ENCODE measurements at places on chromosomes 7 and 10.

- no peak for DNase-seq
These were observed 23.7 kb downstream of the GBF1 start for GRCh38 chr10:102269017-102269416.

- DNase-seq = no peak
These were observed 470.1 kb upstream of the ADARB2 start for GRCh38 chr10:2207246-2207922.

GRCh38 chr7:134669845-134670373, 23.3 kb downstream of the BPGM start:
- no peak for DNase-seq

GRCh38 chr7:11667810-11668185, 164.2 kb downstream of the THSD7A start:
- no peak for DNase-seq

GRCh38 chr10:97791824-97792721, 20.3 kb upstream of the SFRP5 start:
- peak; percentile 9 for DNase-seq

- no peak for DNase-seq
These were observed 389.9 kb upstream of the SEMA3C start for GRCh38 chr7:81308643-81309322.

GRCh38 chr7:1539882-1540775, 9.6 kb downstream of the MAFK start:
- no peak for DNase-seq

- no peak for DNase-seq
These were observed 463.2 kb downstream of the GALNT17 start for GRCh38 chr7:71595176-71595575.

- DNase-seq = no peak
These were observed 237.2 kb downstream of the MAGI2 start for GRCh38 chr7:79216236-79216635.

DNA sequence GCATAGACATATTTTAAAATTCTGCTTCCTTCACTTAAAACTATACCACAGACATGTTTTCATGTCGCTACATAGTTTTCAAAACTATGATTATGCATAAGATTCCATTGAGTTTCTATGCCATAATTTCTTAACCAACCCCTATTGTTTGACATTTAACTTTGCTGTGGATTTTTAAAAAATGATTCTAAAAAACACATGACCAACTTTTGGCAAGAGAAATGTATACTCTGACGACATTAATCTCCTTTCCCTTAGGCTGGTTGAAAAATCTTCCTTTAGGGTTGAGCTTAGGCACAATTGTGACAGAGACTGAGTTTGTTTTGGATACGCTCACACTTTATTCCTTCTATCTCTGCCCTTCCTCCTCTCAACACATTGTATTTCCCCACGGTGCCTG, 14.9 kb downstream of the CREB5 start:
- no peak for DNase-seq

DNA sequence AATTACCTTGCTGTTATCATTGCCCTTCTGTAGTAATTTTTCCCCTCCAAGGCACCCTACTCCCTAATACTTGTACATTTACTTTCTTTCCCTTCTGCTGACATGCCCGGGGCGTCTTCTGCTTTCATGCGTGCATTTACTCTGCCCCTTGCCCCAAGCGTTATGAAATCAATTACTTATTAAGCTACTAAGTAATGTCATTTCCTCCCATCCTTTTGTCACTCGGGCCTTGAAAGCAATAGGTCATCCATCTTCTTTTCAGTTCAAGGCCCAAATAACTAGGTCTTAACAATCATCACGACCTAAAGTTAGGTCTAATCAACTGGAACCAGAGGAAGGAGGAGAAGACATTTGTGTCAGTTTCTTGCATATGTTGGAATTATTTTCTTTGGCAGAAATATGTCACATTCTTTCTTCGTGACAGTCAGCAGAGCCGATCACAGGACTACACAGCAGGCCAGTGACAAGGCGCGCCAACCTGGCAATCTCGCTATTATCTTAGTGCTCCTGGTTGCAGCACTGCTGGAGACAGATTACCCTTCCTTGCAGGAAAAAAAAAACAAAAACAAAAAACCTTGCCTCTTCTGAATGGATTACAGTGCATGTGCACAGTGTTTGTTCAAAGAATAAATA, 179.2 kb downstream of the RELN start:
- DNase-seq = no peak

DNA sequence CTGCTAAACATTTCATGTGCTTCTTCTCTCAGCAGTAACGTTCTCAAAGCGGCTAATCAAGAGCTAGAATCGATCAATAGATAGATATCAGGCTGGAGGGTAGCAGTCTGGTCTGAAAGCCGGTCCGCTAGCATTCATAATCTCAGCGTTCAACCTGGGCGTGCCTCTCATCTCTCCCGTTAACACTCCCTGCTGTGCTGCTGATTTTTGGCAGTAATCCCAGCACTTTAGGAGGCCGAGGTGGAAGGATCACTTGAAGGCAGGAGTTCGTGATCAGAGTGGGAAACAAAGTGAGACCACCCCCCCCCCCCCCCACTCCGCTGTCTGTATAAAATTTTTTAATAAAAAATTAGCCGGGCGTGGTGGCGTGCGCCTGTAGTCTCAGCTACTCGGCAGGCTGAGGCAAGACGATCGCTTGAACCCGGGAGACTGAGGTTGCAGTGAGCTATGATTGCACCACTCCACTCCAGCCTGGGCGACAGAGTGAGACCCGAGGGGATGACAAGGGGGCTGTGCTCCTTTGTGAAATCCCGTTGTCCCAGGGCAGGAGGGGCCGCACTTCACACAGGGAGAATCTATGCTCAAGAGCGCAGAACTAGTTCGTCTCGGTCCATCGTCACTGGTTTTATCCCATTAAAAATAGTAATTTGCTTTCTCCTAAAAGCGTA, 624 bp upstream of the CEP55 start:
- DNase-seq = no peak

- DNase-seq = no peak
These were observed 5.9 kb downstream of the CPA2 start for GRCh38 chr7:130272381-130273080.

GRCh38 chr10:71526653-71527052, 129.9 kb downstream of the CDH23 start:
- DNase-seq = no peak

- no peak for DNase-seq
These were observed 43.7 kb downstream of the CPXM2 start for GRCh38 chr10:123847686-123848432.

GRCh38 chr7:116618338-116619128, 53.5 kb upstream of the MET start:
- DNase-seq = no peak

DNA sequence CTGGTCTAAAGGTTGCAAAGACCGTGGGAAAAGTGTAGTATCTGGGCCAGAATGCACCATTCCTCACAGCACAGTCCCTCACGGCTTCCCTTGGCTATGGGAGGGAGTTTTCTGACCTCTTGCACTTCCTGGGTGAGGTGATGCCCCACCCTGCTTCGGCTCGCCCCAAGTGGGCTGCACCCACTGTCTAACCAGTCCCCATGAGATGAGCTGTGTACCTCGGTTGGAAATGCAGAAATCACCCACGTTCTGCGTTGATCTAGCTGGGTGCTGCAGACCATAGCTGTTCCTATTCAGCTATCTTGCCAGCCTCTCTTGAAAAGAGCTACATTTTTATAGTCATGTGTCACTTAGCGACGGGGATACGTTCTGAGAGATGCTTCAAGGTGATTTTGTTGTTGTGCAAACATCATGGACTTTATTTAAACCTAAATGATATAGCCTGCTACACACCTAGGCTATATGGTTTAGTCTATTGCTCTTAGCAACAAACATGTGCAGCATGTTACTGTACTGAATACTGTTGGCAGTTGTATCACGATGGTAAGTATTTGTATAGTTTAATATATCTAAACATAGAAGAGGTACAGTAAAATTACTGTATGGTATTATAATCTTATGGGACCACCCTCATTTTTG, 120.0 kb downstream of the PPP1R9A start:
- DNase-seq = no peak

GRCh38 chr7:64874114-64874513, 29.0 kb upstream of the ZNF273 start:
- no peak for DNase-seq

GRCh38 chr10:131689016-131689415, 211.8 kb upstream of the PPP2R2D start:
- no peak for DNase-seq

DNA sequence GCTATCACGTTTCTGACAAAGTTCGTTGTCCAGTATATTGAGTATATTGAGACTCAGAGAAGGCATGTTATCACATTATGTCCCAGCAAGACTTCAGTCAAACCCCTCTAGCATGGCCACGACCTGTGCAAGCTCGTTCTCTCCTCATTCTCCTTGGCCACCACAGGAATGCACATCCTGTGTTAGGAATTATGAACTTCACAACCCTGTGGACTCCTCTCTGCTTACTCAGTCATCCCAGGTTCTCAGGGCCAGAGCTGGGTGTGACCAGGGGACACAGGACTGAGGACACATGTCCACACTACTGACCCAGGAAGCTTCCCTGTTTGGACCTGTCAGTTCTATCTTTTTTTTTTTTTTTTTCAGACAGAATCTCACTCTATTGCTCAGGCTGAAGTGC, 4.4 kb downstream of the SH2D4B start:
- no peak for DNase-seq

GRCh38 chr7:103857435-103857834, 132.0 kb downstream of the RELN start:
- no peak for DNase-seq

DNA sequence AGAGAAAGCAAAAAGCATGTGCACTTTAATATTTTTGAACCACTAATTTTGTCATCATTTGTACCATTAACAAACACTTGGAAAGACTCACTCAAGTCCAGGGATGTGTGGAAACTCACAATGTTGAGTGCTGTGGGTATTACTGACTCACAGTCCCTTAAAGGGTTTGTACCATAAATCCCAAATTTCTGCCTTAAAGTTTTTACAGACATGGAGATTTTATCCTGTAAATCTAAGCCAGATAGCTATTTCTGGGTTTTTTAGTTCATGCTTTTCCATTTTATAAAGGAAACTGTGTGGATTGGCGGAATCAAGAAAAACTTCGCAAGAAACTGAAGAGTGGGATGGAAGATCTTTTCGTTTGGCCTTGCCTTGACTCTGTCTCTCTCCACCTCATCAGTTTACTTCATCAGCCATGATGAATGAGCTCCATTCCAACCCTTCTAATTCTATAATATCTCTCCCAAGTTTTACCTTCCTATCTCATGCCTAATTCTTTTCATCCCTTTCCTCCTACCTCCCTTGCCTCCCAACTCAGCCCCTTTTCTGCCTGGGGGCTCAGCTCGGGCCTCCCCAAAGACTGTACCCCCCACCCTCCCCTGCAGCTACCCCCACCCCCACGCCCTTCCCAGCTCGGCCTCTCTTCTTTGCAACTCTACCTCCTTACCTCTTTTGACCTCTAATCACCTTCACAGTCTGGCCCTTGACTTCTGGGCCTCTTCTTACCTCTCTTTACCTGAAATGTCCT, 218.5 kb upstream of the MKLN1 start:
- no peak for DNase-seq

GRCh38 chr10:91758303-91759146, 39.7 kb upstream of the TNKS2 start:
- no peak for DNase-seq

- no peak for DNase-seq
These were observed 537 bp downstream of the FOXK1 start for GRCh38 chr7:4682621-4683042.

DNA sequence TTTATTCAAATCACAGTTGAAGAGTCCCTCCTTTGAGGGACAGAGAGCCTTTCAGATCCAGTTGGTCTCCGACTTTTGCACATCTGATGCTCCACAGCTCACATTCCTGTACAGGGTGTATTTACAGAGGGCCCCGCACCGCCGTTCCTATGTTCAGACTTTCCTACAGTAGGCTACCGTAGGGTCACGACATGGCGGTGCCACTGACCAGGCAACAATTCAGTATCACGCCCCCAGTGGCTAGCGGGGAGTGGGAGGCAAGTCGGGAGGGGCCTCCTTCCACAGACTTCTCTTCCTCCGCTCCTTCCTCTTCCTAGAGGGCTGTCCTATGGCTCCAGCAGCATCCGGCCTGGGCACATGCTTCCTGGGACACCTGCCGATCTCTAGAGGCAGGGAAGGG, 40.6 kb upstream of the ENO4 start:
- DNase-seq = no peak

DNA sequence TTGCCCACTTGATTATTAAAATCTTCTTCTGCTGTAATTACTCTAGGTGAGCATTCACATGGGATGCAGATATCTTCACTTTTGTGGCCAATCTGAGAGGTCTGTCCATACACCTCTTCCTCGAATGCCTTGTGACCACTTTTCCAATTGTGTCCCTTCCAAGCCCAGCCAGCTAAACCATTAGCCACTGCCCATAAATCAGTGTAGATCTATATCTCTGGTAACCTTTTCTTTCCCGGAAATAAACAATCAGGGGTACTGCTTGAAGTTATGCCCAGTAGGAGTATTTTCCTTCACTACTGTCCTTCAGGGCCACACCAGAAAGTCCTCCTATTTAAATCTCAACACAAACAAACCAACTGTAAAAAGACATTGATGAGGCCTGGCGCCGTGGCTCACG, 104.6 kb upstream of the KCNMA1 start:
- no peak for DNase-seq

DNA sequence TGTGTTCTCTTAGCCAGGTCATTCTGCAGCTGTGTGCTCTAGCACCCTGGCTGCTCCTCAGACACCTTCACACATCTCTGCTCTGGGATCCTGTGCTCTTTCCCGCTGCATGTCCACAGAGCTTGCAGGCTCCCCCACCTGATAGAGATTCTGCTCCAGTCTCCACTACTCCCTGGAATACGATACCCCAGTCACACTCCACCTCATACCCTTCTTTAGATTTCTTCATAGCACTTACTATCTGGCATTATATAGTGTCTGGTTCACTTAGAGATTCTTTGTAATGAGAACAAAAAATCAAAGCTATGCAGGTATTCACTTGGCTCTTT, 88.0 kb downstream of the CELF2 start:
- no peak for DNase-seq

- DNase-seq = no peak
These were observed 37.3 kb downstream of the SHH start for GRCh38 chr7:155774947-155775346.

DNA sequence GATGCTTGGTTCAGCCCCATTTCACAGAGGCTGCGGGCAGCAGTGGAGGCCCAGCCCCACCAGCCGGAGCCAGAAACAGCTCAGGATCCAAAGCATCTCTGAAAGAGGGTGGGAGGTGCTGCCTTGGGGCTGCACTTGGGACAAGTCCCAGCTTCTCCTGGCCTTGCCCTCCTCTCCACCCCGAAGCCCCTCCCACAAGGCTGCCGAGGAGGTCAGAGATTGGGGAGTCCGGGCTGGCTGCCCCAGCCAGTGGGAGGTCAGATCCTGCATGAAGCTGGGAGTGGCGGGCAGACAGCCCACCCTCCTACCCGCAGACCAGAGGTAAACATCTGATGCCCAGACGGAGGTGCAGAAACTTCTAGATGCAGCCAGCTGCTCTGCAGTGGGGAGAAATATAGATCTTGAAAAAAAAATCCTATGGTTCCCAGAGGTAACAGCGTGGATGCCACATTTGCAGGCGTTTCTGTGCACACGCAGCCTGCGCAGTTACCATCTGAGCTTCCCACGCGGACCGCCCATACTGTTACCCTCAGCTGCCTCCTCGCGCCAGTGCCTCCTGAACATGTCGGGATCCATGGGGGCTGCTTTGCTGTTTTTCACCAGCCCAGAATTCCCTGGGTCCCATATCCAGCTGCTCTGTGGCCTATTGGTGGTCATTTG, 36.9 kb upstream of the GNA12 start:
- DNase-seq = no peak
